ENCODE measurements at places on chromosomes 3 and 15.

- no peaks in the 10 kb centered on the region for H3K36me3 ChIP-seq
- no peaks in the 10 kb centered on the region for H3K27me3 ChIP-seq
- no peak overlapping the region for H3K4me3 ChIP-seq
- no peaks in the 10 kb centered on the region for H3K4me1 ChIP-seq
- DNase-seq: no peak
Observed at GRCh38 chr15:88543065-88543776, 3.3 kb downstream of the DET1 start.

DNA sequence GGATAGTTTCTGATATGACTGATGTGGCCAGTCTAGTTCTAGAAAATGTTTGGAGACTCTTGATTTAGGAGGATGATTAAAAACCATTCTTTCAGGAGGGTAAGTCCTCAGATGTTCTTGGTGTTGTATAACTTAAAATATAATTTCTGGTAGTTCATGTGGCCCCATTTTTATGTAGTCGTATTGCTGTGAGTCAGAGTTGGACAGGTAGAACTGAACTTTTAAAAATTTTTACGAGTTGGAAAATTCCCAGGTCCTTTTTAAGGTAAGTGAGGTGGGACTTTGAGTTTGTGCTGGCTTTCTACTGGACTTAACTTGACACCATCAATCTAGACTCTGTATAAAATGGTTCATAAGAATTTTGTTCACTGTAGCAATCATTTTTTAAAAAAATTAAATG is 92.3 kb downstream of the TCF12 start:
- no peaks in the 10 kb centered on the region for H3K36me3 ChIP-seq
- DNase-seq: no peak
- no peak overlapping the region for H3K27ac ChIP-seq
- no peaks in the 10 kb centered on the region for H3K27me3 ChIP-seq
- H3K4me1 ChIP-seq: no peaks in the 10 kb centered on the region

GRCh38 chr3:10365791-10366190 is 44.9 kb upstream of the SEC13 start:
- H3K4me1 ChIP-seq: no peaks in the 10 kb centered on the region
- no peak overlapping the region for H3K4me3 ChIP-seq
- no peak for DNase-seq
- no peak overlapping the region for H3K27ac ChIP-seq
- H3K27me3 ChIP-seq: no peaks in the 10 kb centered on the region

GRCh38 chr15:80019168-80019745 is 40.2 kb upstream of the ZFAND6 start:
- H3K36me3 ChIP-seq: no peaks in the 10 kb centered on the region
- H3K4me1 ChIP-seq: no peaks in the 10 kb centered on the region
- no peak overlapping the region for H3K4me3 ChIP-seq
- no peak for DNase-seq
- no peak overlapping the region for H3K27ac ChIP-seq

- no peaks in the 10 kb centered on the region for H3K4me1 ChIP-seq
- no peak for DNase-seq
- no peak overlapping the region for H3K4me3 ChIP-seq
- H3K36me3 ChIP-seq: no peaks in the 10 kb centered on the region
Observed at GRCh38 chr3:48092270-48092669, 76.1 kb upstream of the MAP4 start.

- no peak for DNase-seq
- no peaks in the 10 kb centered on the region for H3K4me1 ChIP-seq
- H3K27ac ChIP-seq: no peak overlapping the region
- no peak overlapping the region for H3K4me3 ChIP-seq
- peaks cover 3% of the 10 kb centered on the region for H3K27me3 ChIP-seq
Observed at GRCh38 chr3:10912786-10913185, 79.8 kb upstream of the SLC6A1 start.

DNA sequence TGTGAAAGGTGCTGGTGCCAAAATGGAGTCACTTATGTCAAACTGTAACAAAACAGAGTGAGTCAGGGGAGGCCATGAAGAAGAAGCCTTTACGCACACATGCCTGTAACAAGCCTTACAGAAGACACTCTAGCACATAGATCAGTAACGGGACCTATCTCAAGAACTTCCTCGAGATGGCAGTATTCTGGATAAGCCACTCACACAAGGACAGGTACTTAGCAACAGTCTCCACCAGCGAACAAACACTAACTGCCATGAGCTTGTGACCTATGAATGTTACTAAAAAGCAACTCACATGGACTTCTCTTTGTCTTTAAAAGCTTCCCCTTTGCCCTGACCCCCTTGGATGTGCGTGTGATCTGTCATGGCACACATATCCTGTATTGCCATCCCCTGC is 235.1 kb downstream of the CD47 start:
- H3K27me3 ChIP-seq: no peaks in the 10 kb centered on the region
- H3K4me1 ChIP-seq: no peaks in the 10 kb centered on the region
- H3K27ac ChIP-seq: no peak overlapping the region
- H3K4me3 ChIP-seq: no peak overlapping the region
- H3K36me3 ChIP-seq: no peaks in the 10 kb centered on the region

GRCh38 chr3:34948517-34948916 is 690.8 kb upstream of the ARPP21 start:
- no peaks in the 10 kb centered on the region for H3K36me3 ChIP-seq
- H3K27me3 ChIP-seq: no peaks in the 10 kb centered on the region
- no peak overlapping the region for H3K4me3 ChIP-seq
- DNase-seq: no peak

DNA sequence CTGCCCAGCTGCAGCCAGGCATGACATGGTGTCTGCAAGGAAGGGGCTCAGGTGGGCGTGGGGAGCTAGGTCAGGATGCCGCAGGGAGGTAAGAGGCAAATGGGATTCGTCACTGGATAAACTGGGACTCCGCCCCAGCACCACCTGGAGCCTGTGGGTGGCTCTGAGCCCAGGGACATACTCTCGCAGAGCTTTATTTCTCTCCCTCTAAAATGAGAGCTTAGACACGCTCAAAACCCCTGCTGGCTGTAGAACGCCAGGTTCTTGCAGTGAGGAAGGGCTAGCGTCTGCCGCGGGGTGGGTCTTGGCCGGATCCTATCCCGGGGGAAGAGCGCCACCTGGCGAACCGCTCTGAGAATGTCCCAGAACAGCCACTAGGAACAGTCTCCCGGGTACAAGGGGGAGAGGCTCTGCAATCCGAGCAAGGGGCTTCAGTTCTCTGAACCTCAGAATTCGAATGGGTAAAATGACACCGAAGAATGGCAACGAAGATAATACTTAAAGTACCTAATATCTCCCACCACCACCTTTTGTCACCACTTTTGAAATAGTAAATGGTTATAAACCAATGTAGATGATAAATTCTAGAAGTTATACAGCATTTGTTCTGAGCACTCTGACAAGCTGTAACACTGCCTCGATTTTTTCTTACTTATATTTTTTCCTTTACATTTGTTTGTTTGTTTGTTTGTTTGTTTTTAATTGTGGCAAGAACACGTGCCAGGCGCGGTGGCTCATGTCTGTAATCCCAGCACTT is 53.2 kb upstream of the SRGAP3 start:
- peak; percentile 80 for DNase-seq
- no peaks in the 10 kb centered on the region for H3K27me3 ChIP-seq
- no peak overlapping the region for H3K27ac ChIP-seq
- H3K36me3 ChIP-seq: no peaks in the 10 kb centered on the region
- no peaks in the 10 kb centered on the region for H3K4me1 ChIP-seq

- no peaks in the 10 kb centered on the region for H3K4me1 ChIP-seq
- no peaks in the 10 kb centered on the region for H3K36me3 ChIP-seq
- DNase-seq: no peak
- no peaks in the 10 kb centered on the region for H3K27me3 ChIP-seq
- no peak overlapping the region for H3K27ac ChIP-seq
Observed at GRCh38 chr3:181418233-181418632, 293.5 kb upstream of the SOX2 start.

DNA sequence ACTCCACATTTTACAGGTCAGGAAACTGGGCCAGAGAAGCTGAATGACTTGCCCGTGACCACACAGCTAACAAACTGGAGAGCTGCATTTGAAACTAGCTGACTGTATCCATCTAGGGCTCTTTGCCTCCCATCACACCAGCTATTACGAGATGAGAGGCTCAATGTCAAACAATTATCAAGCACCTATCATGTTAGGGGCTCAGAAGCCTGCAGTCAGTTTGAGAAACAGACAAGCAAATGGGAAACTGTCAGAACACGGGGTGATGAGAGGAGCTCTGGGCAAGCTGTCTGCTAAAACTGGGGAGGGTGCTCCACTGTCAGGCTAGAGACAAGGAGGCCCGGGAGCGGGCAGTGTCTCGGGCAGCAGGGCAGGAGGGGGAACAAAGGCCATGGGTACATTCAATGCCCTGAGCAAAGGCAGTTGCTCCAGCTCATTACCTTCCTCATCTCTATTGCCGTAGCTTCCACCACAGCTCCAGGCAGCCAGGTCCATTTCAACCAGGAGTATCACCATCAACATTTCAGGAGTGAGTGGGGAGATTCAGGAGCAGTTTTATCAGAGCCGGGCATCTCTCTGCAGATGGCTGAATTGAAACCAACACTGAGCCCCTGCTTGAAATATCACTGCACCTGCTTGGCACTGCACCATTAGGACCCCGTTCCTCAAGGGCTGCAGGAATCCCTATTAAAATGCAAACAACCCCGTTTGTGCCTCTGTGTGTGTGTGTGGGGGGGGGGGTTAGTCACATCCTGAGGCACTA is 122.6 kb downstream of the RAB11A start:
- DNase-seq: no peak
- no peaks in the 10 kb centered on the region for H3K36me3 ChIP-seq
- no peak overlapping the region for H3K27ac ChIP-seq
- no peak overlapping the region for H3K4me3 ChIP-seq
- no peaks in the 10 kb centered on the region for H3K4me1 ChIP-seq

DNA sequence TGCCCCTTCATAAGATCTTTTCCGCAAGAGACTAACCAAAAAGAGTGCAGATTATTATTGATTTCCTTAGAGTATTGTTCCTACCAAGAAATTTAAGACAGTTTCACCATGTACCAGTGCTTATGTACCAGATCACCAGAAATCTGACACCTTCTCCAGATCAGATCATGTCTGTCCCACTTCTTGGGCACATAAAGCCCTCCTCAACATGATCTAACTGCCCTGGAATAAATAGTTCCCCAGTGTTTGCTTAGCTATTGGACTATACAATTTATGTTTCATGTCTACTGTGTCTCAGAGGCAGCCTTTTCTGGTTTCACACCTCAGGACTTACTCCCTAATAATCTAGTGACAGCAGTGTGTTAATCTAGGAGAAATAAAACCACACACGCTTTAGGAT is 46.8 kb downstream of the NME9 start:
- DNase-seq: peak; percentile 19
- no peaks in the 10 kb centered on the region for H3K27me3 ChIP-seq
- H3K27ac ChIP-seq: no peak overlapping the region
- no peak overlapping the region for H3K4me3 ChIP-seq
- no peaks in the 10 kb centered on the region for H3K36me3 ChIP-seq

DNA sequence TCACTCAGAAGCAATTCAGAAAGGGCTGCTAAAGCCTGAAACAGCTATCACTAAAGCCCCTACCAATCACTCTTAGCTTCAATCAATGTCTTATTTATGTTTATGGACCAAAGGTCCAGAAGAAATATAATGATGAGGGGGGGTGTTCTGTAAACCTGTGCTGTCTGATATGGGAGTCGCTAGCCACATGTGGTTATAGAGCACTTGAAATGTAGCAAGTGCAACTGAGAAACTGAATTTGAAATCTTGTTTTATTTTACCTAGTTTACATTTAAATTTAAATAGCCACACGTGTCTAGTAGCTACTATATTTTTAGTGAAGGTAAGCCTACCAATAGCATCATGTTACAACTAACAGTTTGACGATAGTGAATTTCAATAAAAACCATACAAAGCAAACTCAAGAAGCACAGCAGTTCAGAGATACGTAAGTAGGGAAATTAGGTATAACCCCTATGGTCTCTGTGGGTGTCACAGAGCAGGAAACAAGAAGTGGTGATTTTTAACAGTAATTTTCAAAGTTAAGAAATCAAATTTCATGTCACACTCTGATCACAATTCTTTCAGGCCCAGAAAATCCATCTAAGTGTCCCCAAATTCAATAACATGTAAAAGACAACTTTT is 3.6 kb downstream of the POU1F1 start:
- H3K36me3 ChIP-seq: no peaks in the 10 kb centered on the region
- no peak overlapping the region for H3K27ac ChIP-seq
- H3K4me1 ChIP-seq: no peaks in the 10 kb centered on the region
- no peaks in the 10 kb centered on the region for H3K27me3 ChIP-seq
- no peak overlapping the region for H3K4me3 ChIP-seq

DNA sequence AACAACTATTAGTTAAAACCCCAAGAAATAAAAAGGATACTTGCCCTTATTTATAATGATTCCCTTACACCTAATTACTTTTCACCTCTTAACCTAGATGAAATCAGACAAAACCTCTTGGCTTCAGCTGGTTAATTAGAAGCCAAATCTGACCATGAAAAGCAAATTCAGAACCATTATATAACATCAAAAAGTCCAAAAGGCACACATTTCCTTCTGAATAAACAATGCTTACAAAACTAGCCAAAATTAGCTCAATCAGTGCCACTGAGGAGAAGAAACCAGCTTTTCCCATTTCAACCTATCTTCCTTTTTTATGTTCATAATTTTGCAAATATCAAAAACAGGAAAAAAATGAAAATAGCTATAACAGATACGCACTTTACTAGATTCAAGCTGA is 3.2 kb downstream of the EHHADH start:
- DNase-seq: no peak
- H3K27ac ChIP-seq: no peak overlapping the region
- H3K27me3 ChIP-seq: no peaks in the 10 kb centered on the region
- no peaks in the 10 kb centered on the region for H3K4me1 ChIP-seq
- H3K36me3 ChIP-seq: no peaks in the 10 kb centered on the region
- no peak overlapping the region for H3K4me3 ChIP-seq

GRCh38 chr15:101028772-101029438 is 109.7 kb downstream of the LRRK1 start:
- no peak overlapping the region for H3K4me3 ChIP-seq
- H3K27me3 ChIP-seq: no peaks in the 10 kb centered on the region
- peaks cover 3% of the 10 kb centered on the region for H3K36me3 ChIP-seq
- no peaks in the 10 kb centered on the region for H3K4me1 ChIP-seq
- DNase-seq: no peak

DNA sequence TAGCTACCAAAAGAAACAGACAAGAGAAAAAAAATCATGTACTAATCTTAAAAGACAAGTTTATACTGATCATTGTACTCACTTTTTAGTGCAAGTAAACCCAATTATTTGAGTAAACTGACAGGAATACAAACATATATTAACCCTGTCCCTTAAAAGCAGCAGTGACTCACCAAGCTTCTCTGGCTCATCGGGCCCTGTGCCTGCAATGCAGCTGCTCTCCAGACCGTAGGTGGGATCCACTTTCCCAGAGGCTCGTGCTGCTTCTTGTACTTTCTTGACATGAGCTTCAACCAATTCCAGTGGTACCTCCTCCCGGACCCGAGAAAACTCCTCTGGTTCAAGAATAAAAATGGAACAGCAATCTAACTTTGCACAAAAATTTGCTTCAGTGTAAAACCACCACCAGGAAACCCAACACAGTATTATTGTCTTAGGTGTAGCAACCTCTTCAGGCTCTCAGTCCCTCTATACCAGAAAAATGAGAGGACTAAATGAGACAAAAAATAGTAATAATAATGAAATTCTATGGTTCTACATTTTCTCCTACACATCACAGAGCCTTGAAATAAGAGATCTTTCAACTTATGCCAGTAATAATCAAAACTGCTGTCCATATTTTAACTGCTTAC is 82.6 kb upstream of the CSPG5 start:
- DNase-seq: no peak
- H3K27ac ChIP-seq: no peak overlapping the region
- no peak overlapping the region for H3K4me3 ChIP-seq
- no peaks in the 10 kb centered on the region for H3K4me1 ChIP-seq
